ENCODE measurements at places on chromosomes 2 and 18. TPM values are rescaled to one million over a fixed set of nuclear protein-coding genes. Genes with fewer than 3 reads are reported as not detected.

Gene DTNB
- total RNA-seq: 4.4 TPM

Gene MC5R
- not detected for total RNA-seq

Gene CYB5A
- 71.3 TPM for total RNA-seq

Gene CABYR
- 0.41 TPM for total RNA-seq

GRCh38 chr2:50615291-50615690, 416.6 kb downstream of the NRXN1 start:
- no peak overlapping the region for H3K27ac ChIP-seq
- no peaks in the 10 kb centered on the region for H3K27me3 ChIP-seq
- H3K4me3 ChIP-seq: no peak overlapping the region
- DNase-seq: no peak

DNA sequence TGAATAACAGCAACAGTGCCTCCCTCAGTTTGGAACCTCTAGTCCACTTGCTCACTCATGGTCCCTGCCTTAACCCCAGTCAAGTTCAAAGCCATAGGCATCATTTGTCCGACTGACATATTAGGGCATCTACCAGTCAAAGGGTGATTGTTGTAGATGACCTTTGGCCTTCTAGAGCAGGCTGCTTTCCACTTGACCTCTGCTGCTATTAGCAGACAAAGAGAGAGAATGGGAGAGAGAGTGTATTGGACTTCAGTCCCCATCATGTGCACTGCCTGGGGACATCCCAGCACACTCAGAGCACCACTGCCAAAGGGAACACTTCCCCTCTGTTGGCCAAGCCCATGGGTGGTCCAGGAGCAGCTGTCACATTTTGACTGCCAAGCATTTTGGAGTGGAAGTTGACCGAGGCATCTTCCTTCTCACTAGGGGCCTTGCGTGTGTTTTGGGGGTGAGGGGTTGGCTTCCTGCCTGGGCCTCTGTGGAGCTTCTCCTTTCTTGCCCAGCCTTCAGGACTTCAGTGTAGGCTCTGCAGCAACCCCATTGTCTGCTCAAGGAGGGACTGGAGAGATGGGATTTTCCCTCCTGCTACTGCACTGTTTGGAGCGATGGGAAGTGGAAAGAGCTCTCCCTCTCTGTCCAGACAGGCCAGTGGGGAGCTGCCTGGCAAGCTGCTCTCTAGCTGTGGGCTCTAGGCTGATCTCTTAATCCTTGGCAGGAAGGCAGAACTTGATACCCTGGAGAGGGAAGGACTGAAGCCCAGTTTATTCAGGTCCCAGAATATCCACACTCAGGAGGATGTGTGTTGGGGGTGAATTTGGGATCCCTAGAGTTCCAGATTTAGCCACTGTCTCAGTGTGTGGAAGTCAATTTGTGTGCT, 68.1 kb downstream of the TMEM247 start:
- DNase-seq: no peak
- no peaks in the 10 kb centered on the region for H3K27me3 ChIP-seq
- peak overlapping the region; percentile 81 for H3K27ac ChIP-seq
- H3K4me3 ChIP-seq: no peak overlapping the region
- peaks cover 83% of the 10 kb centered on the region for H3K4me1 ChIP-seq

- no peaks in the 10 kb centered on the region for H3K4me1 ChIP-seq
- DNase-seq: no peak
- H3K27ac ChIP-seq: peak overlapping the region; percentile 99
- peaks cover 14% of the 10 kb centered on the region for H3K36me3 ChIP-seq
- H3K4me3 ChIP-seq: peak overlapping the region; percentile 81
Observed at GRCh38 chr18:9137168-9138066, 836 bp downstream of the ANKRD12 start.

DNA sequence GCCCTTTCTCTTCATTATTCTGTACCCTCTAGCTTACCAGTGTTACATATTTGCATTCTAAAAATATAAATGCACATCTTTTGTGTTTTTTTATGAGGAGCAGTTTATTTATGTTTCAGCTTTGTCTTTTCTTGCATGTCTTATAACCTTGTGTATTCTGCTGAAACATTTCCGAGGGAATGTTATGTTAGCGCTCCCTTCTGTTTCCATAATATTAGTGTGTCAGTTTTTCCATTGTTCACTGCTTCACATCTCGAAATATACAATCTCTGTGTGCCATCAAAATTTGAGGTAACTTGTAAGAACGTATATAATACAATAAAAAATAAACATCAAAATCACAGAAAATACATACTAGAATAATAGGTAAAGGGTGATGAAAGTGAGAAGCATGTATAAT, 153.3 kb downstream of the PKP4 start:
- H3K27me3 ChIP-seq: no peaks in the 10 kb centered on the region
- no peaks in the 10 kb centered on the region for H3K36me3 ChIP-seq

DNA sequence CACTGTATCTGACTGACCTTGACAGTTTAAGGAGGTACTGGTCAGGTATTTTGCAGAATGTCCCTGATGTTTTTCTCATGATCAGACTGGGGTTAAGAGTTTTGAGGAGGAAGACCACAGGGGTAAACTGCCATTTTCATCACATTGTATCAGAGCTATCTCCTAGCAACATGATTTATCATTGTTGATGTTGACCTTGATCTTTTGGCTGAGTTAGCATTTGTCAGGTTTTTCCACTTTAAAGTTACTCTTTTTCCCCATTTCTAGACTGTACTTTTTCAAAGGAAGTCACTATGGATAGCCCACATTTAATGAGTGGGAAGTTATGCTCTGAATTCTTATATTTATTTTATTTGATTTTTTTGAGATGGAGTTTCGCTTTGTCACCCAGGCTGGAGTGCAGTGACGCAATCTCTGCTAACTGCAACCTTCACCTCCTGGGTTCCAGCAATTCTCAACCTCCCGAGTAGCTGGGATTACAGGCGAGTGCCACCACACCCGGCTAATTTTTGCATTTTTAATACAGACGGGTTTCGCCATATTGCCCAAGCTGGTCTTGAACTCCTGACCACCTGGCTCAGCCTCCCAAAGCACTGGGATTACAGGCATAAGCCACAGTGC, 17.7 kb upstream of the SLC39A10 start:
- DNase-seq: no peak
- H3K27ac ChIP-seq: no peak overlapping the region
- no peaks in the 10 kb centered on the region for H3K27me3 ChIP-seq
- no peaks in the 10 kb centered on the region for H3K36me3 ChIP-seq

Measured in right atrium auricular region (tissue), 2 donors.